ENCODE measurements at places on chromosomes 5 and 9. TPM values are rescaled to one million over a fixed set of nuclear protein-coding genes. Genes with fewer than 3 reads are reported as not detected.

DNA sequence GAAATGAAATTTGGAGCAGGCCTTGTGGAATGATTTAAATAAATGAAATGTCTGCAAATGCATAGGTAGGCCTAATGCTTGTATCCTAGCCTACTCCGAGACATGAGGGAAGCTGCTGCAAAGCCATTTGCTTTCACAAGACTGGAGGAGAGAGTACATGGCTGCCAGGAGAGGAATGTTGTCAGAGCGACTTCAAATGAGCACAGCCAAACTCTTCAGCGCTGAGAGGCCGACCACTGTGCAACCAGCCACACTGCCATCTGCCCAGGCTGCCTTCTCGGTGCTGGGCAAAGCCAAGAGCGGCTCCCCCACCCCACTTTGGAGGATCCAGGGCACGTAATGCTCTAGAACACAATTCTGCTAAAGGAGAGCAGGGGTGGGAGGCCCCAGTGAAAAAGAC is 122.6 kb downstream of the RASEF start:
- no peak for DNase-seq

GRCh38 chr9:31255211-31255610 is 1129.2 kb upstream of the ACO1 start:
- no peak for DNase-seq

DNA sequence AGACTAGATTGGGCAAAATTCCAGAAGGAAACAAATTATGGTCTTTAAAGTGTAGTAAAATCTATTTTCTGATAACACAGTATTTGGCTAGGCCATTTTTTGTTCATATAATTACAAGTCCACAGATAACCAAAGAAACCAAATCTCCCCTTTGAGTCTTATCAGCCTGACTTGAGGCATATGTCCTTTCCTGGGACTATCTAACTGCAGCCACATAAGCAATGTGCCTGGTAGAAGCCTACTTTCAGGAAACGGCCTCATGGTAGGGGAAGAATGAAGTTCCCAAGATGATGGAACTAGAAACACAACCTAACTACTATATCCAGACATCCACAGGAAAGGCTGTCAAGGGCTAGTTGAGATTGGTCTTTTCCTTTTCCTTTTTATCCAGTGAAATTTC is 130.0 kb downstream of the PIK3R1 start:
- DNase-seq = no peak

DNA sequence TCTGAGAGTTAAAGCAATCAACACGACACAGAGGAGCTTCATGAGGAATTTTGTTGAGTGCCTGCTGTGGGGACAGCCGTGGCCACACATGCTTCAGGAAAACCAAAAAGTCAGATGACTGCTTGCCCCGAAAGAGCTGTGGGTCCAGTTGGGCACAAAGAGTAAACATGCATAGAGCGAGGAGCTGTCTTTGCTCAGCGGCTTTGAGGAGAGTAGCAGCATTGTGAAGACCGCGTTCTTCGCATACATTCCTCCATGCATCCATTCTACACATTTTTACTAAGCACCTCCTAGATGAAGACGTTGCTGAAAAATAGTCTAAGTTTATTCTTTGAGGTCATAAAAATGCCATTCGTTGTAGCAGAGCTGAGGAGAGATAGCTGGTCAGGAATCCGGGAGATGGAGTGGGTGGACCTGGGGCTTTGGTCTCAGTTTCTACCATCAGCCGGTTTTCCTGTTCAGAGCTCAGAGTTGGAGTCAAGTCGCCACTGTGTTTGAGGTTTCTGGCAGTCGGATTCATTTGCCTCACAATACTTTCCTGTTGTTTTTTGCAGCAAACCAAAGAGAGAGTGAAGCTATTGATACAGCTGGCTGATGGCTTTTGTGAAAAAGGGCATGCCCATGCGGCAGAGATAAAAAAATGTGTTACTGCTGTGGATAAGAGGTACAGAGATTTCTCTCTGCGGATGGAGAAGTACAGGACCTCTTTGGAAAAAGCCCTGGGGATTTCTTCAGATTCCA is 194.5 kb upstream of the OTULINL start:
- no peak for DNase-seq

- DNase-seq = no peak
Observed at GRCh38 chr9:115730845-115731244, 422.7 kb upstream of the PAPPA start.

DNA sequence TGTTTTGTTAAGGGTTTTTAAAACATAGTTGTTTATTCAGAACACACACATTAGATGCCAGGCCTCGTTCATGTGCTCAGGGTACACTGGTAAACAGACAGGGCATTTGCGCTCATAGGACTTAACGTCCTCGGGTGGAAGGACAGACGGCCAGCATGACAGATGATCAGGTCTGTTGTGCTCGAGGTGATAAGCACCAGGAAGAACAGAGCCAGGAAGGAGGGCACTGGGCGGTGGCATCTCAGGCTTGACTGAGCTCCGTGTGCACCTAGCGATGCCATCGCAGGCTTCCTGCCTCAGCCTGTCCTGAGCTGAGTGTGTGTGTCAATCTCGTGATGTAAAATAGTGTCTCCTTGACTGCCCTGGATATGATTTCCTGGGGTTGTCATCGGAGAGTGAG is 96.5 kb downstream of the EHMT1 start:
- DNase-seq = no peak

- DNase-seq = no peak
Observed at GRCh38 chr9:107288701-107289100, 5.6 kb downstream of the RAD23B start.

DNA sequence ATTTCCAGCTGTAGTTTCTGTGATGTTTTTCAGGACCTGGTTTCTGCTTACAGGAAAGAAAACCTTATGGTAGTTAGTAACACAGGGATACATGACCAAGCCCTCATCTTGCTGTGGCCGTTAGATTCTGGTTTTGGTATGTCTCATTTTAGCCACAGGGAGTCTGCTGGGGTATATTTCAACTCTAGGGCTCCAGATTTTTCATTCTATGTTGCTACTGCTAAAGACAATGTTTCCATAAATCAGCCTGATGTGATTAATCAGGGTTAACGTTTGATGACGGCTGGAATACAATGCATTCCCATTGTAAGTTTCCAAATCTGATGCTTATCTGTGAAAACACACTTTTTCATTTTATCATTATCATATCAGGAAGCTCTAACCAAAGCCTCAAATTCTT is 48.2 kb downstream of the P4HA2 start:
- DNase-seq = no peak

CTXN3 gene
- total RNA-seq = not detected

CENPK gene
- total RNA-seq = 23.3 TPM

DIPK1B gene
- total RNA-seq = 56.2 TPM

All from mesothelial cell of epicardium (in vitro differentiated cells).